ENCODE measurements at places on chromosomes 2 and 18. TPM values are rescaled to one million over a fixed set of nuclear protein-coding genes. Genes with fewer than 3 reads are reported as not detected.
A peak's percentile ranks its signal among the peaks of the same experiment; 100 is the strongest.

GRCh38 chr18:11565716-11566115 is 43.7 kb upstream of the SLC35G4 start:
- no peak overlapping the region for H3K4me3 ChIP-seq
- H3K27ac ChIP-seq: no peak overlapping the region
- no peaks in the 10 kb centered on the region for H3K36me3 ChIP-seq
- H3K27me3 ChIP-seq: no peaks in the 10 kb centered on the region
- DNase-seq: no peak

DNA sequence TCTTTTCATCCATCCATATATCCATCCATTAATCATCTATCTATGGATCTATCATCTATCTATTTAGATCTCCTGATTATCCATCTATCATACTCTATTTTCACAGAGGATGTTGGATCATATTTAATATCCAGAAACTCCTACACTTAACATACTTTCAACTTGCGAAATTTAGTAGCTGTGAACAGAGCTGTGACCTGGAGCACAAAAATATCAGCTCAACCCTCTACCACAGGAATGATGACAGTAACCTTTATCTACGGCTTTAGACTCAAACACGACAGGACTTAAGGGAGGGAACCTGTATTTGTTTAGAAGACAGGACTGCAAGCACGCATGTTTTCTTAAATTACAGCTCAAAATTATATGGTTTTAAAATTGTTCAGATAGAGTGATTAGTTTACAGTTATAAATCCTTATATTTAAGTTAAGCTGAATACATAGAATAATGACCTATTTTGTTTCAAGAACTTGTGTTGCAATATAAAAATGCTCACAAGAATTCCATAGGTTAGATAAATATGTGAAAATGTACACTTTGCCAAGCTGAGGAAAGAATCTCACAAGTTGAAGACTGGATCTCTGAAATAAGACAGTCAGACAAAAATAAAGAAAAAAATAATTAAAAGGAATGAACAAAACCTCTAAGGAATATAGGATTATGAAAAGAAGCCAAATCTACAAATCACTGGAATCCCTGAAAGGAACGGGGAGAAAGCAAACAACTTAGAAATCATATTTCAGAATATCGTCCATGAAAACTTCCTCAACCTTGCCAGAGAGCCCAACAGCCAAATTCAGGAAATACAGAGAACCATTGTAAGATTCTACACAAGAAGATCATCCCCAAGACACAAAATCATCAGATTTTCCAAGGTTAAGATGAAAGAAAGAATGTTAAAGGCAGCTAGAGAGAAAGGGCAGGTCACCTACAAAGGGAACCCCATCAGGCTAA is 142.0 kb downstream of the COL6A3 start:
- DNase-seq: no peak
- H3K27me3 ChIP-seq: no peaks in the 10 kb centered on the region
- no peak overlapping the region for H3K4me3 ChIP-seq
- H3K27ac ChIP-seq: no peak overlapping the region
- H3K4me1 ChIP-seq: peaks cover 7% of the 10 kb centered on the region

- DNase-seq: peak; percentile 32
- H3K36me3 ChIP-seq: peaks cover 32% of the 10 kb centered on the region
- H3K4me1 ChIP-seq: no peaks in the 10 kb centered on the region
- H3K27ac ChIP-seq: no peak overlapping the region
These were observed 13.4 kb downstream of the NOP58 start for GRCh38 chr2:202278944-202279343.

- no peak overlapping the region for H3K4me3 ChIP-seq
- no peak for DNase-seq
- H3K4me1 ChIP-seq: peaks cover 14% of the 10 kb centered on the region
- H3K27ac ChIP-seq: no peak overlapping the region
- H3K36me3 ChIP-seq: no peaks in the 10 kb centered on the region
These were observed 59.7 kb downstream of the WDSUB1 start for GRCh38 chr2:159226608-159227385.

DNA sequence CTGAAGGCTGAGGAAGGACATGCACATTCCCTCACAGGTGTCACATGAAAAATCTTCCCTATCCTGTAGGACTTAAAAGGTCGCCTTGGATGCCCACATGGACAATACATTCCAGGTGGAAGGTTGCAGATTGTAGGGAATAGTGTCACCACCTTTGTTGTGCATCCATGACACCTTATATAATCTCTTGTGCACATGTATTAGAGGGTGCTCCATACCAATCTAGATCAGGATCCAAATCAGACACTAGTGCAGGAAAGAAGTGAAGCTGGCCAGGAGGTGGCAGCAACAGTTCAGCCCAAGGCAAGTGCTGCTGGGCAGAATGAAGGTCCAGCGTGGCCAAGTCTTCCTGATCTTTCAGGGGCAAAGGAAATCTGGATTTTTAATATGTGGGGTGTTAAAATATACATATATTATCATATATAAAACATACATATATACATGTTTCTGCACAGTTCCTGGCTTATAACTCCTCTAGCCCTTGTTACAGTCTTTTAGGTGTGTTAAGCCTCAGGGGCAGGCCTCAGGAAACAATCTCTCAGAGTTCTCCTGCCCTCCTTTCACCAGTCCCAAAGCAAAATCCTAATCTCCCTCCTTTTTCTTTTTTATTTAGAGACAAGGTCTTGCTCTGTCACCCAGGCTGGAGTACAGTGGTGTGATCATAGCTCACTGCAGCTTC is 16.6 kb downstream of the NIF3L1 start:
- no peaks in the 10 kb centered on the region for H3K27me3 ChIP-seq
- no peaks in the 10 kb centered on the region for H3K4me1 ChIP-seq
- DNase-seq: peak; percentile 71
- H3K27ac ChIP-seq: no peak overlapping the region

Gene ITGA6
- 97.2 TPM for total RNA-seq

Gene NPPC
- total RNA-seq: not detected

Gene CCL20
- not detected for total RNA-seq

Gene ZCCHC2
- 8.9 TPM for total RNA-seq

DNA sequence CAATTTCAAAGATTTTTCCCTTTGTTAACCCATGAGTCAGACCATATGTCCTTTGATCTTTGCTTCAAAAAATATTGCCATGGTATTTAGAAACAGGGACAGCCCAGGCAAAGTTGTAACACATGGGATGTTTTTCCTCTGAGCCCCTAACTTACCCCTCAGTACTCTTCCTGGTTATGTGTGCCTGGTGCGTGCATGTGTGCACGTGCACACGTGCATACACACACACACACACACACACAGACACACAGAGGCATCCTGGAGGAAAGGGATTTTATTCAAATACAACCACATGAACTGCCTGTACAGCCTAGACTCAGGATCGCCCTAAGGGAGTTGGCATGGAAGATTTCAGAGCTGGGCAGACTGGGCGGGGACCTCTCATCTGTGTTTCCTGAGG is 5.1 kb downstream of the AFF3 start:
- DNase-seq: no peak
- peaks cover 80% of the 10 kb centered on the region for H3K27me3 ChIP-seq

DNA sequence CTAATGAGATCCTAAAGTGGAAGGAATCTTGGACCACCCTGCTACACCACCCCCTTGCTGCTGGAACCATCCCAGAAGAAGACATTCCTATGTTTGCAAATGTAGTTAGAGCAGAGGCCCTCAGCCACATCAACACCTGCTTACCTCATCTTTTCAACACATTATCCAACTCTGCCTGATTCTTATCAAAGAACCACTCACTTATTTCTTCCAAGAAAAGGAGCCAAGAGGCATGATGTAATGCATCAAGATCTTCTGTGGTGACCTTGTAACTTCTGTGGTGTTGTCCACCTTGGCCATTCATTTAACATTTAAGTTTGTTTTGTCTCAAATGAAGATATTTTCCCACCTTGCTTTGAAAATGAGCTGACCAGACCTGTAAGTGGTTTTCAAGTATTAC is 338.1 kb downstream of the CTNNA2 start:
- peaks cover 8% of the 10 kb centered on the region for H3K4me1 ChIP-seq
- no peak overlapping the region for H3K27ac ChIP-seq
- no peaks in the 10 kb centered on the region for H3K27me3 ChIP-seq

DNA sequence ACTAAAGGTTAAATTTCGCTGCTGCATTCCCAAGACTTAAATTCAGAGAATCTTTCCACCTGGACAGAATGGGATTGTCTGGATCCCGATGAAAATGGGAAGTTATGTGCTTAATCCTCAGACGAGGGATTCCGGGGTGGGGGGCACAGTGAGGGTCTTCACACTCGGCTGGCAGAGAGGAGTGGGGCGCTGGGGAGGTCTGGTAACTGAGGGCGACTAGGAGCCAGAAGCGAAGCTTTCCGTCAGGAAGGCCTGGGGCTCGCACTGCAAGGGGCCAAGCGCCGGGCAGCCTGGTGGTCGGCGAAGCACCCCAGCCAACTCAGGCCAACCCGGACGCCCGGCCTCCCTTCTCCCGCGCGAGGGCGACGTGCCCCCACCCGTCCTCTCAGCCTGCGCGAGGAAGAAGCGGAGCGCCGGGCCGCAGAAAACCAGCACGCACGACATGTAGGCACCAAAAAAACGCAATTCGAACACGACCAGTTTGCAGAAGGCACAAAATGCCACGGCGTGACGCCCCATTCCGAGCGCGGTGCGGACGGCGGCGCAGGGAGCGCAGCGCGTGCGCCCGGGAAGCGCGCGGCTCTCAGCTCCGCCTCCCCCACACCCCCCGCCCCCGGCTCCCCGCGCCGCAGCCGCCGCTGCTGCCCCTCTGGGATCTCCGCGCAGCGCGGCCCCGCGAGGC is 188.1 kb downstream of the ZEB2 start:
- H3K4me3 ChIP-seq: peak overlapping the region; percentile 76
- no peaks in the 10 kb centered on the region for H3K36me3 ChIP-seq
- DNase-seq: peak; percentile 62
- peaks cover 31% of the 10 kb centered on the region for H3K4me1 ChIP-seq
- no peaks in the 10 kb centered on the region for H3K27me3 ChIP-seq

Gene GREB1
- 30.8 TPM for total RNA-seq

GRCh38 chr2:142840436-142840835 is 37.0 kb upstream of the KYNU start:
- H3K27ac ChIP-seq: no peak overlapping the region
- no peaks in the 10 kb centered on the region for H3K36me3 ChIP-seq
- H3K27me3 ChIP-seq: no peaks in the 10 kb centered on the region
- no peaks in the 10 kb centered on the region for H3K4me1 ChIP-seq
- DNase-seq: no peak

DNA sequence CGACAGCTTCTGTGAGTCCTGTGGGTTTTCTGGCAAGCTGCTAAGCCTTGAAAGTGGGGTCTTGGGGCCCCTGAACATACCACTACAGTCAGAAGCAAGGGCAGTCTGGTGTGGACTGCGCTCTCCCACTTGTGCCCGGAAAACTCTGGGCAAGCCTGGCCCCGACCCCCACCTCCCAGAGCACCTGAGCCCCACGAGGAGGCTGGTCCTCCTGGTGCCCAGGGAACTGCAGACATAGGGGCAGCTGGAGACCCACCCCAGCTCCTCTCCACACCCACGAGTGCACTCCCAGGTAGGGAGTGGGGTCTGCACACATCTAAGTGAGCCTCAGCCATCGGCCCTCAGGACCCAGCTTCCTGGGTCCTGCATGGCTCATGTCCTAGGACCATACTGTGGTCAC is 16.2 kb upstream of the GPC1 start:
- no peak overlapping the region for H3K4me3 ChIP-seq
- H3K27me3 ChIP-seq: no peaks in the 10 kb centered on the region
- no peaks in the 10 kb centered on the region for H3K36me3 ChIP-seq
- DNase-seq: no peak
- H3K4me1 ChIP-seq: no peaks in the 10 kb centered on the region

- H3K27ac ChIP-seq: no peak overlapping the region
- H3K4me1 ChIP-seq: no peaks in the 10 kb centered on the region
- no peaks in the 10 kb centered on the region for H3K27me3 ChIP-seq
- H3K4me3 ChIP-seq: no peak overlapping the region
These were observed 51.3 kb upstream of the CD302 start for GRCh38 chr2:159849160-159849813.

Gene IL18R1
- 0.07 TPM for total RNA-seq

- H3K27me3 ChIP-seq: no peaks in the 10 kb centered on the region
- no peak overlapping the region for H3K4me3 ChIP-seq
- H3K36me3 ChIP-seq: no peaks in the 10 kb centered on the region
- H3K27ac ChIP-seq: no peak overlapping the region
- no peaks in the 10 kb centered on the region for H3K4me1 ChIP-seq
These were observed 88.9 kb downstream of the ITGA4 start for GRCh38 chr2:181546086-181546485.

Data from neural progenitor cell (in vitro differentiated cells).